ENCODE measurements at places on chromosomes 4 and X.

DNA sequence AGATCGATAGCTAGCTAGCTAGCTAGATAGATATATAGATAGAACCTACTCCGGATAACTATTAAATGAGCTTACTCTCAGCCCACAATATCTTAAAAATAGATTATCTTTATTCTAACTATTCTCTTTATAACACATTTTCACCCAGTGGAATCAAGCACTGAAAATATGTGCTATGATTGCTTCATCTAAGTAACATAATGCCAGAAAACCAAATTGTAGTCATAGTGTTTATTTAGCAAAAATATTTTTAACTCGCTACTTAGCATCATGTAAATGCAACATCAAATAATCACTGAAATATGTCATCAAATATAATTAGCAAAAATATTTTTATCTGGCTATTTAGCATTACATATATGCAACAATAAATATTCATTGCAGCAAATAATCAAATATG, 1.5 kb downstream of the TMEM156 start:
- no peak for DNase-seq

DNA sequence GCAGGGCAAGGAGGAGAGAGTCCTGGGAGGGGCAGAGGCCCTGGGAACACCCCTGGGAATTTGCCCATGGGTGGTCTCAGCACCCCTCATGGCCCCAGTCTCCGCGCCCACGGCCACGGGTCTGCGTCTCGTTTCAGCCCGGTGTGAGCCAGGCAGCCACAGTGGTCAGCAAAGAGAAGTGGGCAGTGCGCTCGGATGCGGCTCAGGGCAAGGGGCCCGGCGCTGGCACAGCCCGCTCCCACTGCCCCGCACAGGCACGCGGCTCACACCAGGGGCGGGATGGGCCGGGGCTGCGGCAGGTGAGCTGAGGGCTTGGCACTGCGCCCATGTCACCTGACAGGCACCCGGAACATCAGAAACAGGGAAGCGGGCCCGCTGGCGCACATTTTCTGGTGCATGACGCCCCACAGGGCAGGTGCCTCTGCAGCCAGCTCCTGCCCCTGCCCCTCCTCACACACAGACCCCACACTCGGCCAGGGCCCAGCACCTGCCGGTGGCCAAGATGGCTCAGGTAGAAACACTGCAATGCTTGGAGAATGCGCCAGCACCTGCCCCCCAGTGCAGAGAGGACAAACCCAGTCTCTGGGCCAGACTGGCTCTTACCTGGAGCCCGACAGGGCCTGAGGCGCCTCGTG, 41.9 kb upstream of the MXD4 start:
- no peak for DNase-seq

GRCh38 chr4:72568959-72569718, at the start of gene ADAMTS3:
Gene ADAMTS3 (minus strand): TSS chr4:72569221. CDS start chr4:72568762, 459 bp downstream.
- DNase-seq = peak; percentile 3

- DNase-seq = no peak
Measured at GRCh38 chr4:57342411-57342810, 232.2 kb upstream of the IGFBP7 start.

- no peak for DNase-seq
Measured at GRCh38 chr4:7202411-7202810, 10.1 kb downstream of the SORCS2 start.

GRCh38 chr4:73709451-73710033, 30.8 kb upstream of the CXCL8 start:
- no peak for DNase-seq

- DNase-seq = no peak
Measured at GRCh38 chr4:155405059-155405458, 28.3 kb upstream of the MAP9 start.

- no peak for DNase-seq
Measured at GRCh38 chr4:40185830-40186664, 10.8 kb upstream of the RHOH start.

GRCh38 chr4:94127707-94128328, 79.8 kb upstream of the SMARCAD1 start:
- DNase-seq = no peak

DNA sequence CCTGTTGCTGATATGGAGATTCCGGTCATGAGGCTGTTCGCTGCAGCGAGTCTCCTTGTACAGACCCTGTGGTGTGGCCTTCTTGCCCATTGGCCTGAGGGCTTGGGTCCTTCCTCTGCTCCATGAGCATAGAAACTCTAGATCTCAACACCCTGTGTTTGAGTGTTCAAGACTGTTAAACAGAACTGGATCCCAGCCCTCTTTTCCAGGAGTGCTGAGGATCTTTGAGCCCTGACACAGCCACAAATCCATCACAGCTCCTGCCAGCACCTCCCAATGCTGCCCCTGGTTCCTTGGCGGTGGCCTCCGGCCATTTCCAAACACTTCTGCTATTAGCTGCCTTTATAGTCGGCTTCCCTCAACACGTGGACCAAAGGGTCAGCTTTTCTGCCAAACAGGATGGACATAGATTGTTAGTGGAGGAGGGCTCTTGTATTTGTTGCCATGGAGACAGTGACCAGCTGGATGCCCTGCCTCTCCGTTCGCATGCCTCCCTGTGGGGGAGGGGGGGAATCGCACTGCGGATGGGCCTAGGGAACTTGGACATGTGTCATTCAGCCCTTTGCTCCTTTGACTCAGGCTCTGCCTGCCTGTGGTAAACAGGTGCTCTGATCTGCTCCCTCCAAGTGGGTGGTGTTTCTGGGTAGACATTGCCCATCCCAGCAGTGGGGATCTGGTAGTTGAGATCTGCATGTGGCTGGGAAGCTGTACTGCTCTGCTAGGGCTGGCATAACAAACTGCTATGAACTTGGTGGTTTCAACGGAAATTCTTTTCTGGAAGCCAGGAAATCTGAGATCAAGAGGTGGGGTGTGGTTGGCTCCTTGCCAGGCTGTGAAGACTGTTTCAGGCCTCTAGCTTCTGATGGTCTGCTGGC, 6.9 kb upstream of the WDR1 start:
- peak; percentile 51 for DNase-seq

GRCh38 chr4:158285429-158286216, 75.3 kb downstream of the TMEM144 start:
- no peak for DNase-seq

- no peak for DNase-seq
Measured at GRCh38 chr4:185716141-185716551, 95.8 kb downstream of the SORBS2 start.

DNA sequence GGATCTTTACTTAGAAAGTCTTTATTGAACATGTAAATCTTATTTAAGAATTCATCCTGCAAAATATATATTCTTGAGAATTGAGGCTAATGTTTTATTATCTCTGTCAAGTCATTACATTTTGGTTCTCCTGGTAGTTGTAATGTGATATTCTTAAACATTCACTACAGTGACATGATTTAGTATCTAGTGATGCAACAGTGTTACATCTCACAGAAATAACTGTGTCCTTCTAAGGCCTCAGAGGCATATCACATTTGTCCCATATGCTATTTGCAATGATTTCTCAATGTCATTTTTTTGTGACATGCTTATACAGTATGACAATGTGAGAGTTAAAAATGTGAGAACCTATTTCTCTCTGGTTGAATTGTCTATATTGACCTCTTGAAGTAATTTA, 34.1 kb downstream of the PRRG1 start:
- no peak for DNase-seq

DNA sequence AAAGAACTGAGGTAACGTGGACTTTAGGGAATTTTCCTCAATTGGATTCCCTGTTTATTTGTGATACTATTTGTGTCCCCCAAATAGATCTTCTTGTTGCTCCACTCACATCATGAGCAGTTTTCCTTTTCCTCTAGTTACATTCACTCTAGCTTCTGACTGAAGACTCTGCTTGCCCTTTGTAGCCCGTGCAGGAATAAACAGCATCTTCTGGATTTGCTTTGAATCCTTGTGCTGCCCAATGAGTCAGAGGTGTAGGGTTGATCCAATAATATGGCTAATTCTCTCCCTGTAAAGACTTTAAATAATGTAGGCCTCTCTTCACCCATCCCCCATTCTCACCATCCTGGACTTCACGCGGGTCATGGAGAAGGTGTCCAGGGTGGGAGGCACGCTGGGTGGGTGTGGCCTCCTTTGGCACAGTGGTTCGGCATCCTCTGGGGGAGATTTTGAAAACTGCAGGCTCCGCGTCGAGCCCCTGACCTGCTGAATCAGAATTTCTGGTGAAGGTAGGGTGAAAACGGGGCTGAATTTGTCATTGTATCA, 9.0 kb downstream of the HAND2 start:
- no peak for DNase-seq

- DNase-seq = no peak
Measured at GRCh38 chr4:153161226-153161963, 42.8 kb upstream of the TRIM2 start.

GRCh38 chr4:11496351-11496829, 67.7 kb upstream of the HS3ST1 start:
- no peak for DNase-seq

DNA sequence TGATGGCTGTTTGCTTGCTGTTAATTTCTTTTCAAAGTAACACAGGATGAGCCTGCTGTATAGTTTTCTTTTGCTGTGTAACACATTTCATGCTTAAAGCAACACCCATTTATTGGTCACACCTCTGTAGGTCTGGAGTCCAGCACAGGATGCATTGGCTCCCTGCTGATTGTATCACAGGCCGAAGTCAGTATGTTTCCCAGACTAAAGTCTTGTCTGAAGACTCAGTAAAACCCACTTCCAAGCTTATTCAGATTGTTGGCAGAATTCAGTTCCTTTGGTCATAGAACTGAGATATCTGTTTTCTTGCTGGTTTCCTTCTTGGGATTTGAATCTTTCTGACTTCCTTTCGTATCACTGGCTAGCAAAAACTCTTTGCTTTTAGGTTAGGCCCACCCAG, 54.3 kb downstream of the LRP2BP start:
- no peak for DNase-seq

DNA sequence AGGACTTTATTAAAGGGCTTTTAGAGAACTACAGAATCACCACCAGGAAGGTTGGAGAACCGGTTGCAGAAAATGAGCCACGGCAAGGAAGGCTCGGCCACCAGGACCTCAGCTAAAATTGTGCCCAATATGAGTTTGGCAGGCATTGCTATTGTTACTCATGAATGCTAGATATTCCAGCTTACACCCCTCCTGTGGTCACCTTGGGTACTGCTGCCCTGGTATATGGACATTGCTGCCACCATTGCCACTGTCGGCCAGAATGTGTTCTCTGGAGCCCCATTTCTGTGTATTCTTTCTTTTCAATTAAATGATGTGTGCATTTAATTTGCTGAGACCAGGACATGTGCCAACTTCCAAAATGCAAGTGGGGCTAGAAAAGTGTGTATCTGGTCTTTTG, 626.7 kb upstream of the BOD1L1 start:
- DNase-seq = peak; percentile 21

DNA sequence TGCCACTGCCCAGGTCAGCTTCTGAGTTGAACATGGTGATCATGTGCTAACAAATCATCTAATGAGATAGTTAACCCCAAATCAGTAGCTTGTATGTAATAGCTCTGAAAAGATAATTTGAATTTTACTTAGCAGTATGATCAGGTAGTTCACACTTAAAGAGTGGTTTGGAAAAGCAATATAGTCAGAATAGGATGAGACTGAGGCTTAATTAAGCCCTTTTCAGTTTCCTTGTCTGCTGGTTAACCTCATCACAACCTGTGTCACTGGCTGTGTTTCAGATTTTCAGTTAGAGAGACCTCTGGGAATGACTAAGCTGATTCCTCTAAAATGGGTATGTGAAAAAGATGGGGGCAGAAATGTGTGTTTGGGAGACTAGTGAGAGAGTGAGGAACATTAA, 38.1 kb downstream of the GPR174 start:
- no peak for DNase-seq

GRCh38 chr4:6562931-6563901, 11.8 kb upstream of the MAN2B2 start:
- DNase-seq = no peak

DNA sequence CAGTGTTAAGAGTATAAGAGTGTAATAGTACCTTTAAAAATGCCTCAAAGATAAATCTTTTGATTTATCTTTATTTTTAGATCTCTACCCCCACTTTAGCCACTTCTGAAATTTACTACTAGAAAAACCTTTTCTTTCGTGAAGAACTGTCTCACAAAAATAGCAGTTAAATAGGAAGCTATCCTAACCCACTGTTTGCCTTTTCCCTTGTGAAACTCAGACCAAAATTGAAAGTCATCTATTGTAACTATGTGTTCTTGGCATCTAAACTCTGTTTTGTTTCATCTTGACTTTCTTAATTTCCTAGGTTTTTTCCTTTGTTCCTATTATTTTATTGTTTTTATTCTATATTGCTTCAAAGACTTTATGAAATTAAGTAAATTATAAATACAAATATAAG, 7.8 kb upstream of the TMEM144 start:
- DNase-seq = no peak

GRCh38 chr4:77930876-77931275, 68.2 kb downstream of the MRPL1 start:
- DNase-seq = no peak

DNA sequence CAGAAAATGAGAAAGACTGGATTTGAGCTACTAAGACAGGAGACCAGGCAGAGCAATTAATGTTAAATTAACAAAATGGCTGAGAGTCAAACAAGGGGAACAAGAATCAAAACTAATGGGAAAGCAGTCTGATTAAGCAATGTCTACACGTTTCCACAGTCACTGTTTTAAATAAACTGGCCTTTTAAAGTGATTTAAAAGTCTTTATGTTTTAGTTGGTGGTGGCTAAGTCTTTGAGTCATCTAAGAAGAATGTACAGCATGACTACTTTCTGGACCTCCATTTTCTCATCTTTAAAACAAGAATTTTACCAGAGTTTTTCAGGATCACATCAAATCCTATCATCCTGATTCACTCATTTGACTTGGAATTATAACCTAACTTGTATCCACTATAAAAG, 233.8 kb downstream of the ENOX2 start:
- no peak for DNase-seq

- no peak for DNase-seq
Measured at GRCh38 chr4:38062776-38063097, 102.5 kb downstream of the PTTG2 start.

DNA sequence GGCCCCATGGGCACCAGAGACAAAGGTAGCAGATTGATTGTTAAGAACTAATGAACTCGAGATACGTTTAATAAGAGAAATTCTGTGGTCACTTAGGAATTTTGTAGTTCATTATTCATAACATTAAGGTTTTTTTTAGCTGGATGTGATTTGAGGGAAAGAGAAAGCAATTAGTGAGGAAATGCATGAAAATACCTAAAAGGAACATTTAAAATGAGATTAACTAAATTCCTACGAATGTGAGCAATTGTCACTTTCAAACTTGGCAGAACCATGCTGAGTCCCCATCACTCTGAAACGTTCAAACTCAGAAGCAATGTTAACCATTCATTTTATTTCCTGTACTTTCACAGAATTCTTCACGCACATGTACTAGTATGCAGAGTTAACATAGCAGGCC, 5.9 kb downstream of the PRMT9 start:
- no peak for DNase-seq

Measured in activated CD8-positive, alpha-beta T cell treated with anti-CD3 and anti-CD28 coated beads for 36 hours (primary cell).